ENCODE measurements at places on chromosomes 13 and 19.

- DNase-seq: no peak
Measured at GRCh38 chr19:6228551-6229215, 51.1 kb downstream of the MLLT1 start.

- DNase-seq: no peak
Measured at GRCh38 chr13:45341799-45342500, 967 bp upstream of the TPT1 start.

GRCh38 chr19:46639358-46640182 is 3.6 kb upstream of the GNG8 start:
- no peak for DNase-seq

DNA sequence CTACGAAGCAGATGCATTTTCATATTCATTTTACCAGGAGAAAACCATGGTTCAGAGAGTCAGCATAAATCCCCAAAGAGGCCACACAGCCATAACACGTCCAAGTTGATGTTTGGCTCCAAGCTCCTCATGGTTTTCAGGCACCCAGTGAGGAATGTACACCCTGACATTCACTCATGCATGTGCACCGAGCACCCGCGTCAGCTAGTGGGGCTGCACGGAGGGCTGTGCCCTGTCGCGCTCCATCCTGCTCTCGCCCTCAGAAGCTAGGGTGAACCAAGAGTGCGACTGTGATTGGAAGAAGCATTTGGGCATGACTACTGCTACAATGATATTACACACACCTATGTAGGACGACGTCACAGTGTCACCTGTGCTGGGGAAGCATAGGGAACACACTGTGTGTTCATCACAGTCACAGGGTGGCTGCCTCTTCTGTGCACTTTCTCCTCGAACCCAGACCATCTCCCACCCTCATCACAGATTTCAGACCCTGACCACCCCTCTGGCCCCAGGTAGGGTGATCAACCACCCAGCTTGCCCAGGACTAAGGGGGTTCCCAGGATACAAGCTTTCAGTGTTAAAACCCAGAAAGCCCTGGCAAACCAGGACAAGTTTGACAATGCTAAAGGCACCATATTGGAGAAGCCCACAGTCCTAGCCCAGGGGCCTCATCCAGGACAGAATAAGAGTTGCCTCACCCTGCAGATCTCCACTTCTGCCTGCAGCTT is 148.6 kb upstream of the ZNF507 start:
- no peak for DNase-seq

- no peak for DNase-seq
Measured at GRCh38 chr19:18119013-18119716, 21.6 kb downstream of the MAST3 start.

GRCh38 chr13:46983881-46984280 is 87.0 kb upstream of the HTR2A start:
- no peak for DNase-seq

DNA sequence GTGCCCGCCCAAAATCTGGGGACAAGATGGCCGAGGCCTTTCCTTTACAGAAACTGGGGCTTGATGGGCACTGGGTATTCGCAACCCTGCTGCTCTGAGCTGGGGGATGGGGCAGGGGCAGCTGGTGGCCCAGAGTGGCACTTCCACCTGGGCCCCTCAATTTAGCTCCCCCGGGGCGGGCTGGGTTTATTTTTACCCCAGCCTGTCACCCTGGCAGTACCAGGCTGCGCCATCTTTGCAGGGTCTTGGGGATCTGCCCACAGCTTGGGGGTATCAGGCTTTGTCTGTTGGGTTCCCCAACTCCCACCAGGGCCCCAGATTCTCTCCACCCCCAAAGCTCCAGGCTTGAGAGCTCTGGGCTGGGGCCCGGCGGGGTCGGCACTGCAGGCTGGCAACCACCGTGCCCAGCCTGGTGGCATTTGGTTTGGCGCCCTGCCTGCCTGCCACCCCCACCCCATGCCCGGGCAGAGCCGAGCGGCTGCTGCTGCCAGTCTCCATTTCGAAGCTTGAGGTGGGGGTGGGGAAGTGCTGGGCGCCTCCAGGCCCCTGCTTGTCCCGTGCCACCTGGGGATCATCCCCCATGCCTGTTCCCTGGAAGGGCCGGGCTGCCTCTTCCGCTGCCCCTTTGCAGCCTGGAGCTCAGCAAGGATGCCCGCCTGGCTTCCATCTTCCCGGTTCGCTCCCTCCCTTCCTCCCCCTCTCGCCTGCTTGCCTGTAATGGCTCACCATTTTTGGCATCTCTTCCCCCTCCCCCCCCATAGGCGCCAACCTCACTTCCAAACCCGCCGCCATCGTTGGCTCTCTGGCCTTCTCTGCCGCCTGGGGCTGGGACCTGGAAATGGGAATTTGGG is 11.4 kb downstream of the NFIX start:
- DNase-seq: no peak

DNA sequence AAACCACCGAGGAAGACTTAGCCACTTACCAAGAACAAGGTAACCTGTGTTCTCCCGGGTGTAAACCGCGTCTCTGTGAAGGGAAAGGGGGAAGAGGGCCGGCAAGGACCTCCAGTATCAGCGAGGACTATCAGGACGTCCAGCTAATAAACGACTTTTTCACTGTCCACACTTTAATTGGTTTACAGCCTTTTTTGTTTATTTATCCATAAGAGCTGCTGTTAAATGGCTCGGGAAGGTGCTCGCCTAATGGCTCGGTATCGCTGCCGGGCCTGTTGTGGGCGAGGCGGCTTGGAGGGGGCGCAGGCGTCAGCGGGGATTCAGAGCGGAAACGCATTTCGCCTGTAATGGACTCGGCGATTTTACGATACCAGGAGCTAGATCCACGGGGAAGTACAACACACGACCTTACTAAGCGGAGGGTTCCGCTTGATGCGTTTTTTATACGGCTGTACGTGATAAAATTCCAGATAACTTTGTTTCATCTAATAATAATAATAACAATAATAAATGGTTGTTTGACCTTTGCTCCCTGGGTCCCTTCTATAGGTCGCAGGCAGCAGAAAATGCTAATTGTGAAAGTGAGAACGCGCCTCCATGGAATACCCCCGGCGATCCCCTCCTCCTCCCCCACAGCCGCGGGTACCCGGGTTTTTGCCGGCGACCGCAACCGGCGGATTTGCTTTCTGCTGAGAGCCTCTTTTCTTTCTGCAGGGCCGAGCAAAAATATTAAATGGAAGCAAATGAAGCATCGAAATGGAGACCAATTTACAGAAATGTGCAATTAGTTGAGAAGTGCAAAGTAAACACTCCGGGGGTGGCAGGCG is 2.5 kb upstream of the PDX1 start:
- no peak for DNase-seq

DNA sequence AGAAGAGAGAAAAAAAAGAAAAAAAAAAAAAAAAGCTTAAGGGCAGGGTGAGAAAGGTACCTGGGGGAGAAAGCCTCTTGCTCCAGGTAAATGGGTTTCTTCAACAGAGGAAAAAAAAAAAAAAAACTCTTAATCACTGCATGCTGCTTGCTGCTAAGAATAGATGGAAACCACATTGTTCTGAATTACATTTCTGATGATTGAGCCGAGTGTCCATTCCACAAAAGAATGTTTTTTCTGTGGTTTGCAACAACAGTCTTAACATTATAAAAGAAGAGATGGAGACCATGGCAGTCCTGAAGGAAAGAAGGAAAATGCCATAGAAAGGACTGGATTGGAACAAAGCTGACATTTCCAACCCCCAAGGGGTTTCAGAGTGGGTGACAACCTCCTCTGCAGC is 1312.7 kb downstream of the SLITRK1 start:
- no peak for DNase-seq

DNA sequence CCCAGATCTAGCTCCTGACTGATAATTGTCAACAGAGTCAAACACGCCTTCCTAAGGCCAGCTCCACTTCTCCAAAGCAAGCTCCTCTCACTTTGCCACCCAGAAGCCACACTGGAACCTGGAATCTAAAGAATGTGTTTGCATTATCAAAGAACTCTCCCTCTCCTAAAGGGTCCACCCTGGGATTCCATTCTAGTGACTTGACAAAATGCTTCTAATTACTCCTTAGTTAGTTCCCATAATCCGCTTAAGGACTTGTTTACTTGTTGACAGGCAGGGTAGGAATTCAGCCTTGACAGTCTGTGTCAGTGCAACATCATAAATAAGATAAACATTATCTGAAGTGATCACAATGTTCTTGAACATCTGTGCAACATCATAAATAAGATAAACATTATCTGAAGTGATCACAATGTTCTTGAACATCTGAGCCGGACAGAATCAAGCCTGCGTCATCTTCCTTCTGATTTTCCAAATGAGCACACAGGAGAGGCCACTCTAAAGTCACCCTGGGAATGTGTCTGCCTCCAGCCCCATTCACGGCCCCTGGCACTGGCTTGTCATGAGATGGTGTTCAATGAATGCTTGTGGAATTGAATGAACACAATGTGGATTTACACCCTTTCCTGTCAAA is 512.1 kb downstream of the IRS2 start:
- DNase-seq: no peak

DNA sequence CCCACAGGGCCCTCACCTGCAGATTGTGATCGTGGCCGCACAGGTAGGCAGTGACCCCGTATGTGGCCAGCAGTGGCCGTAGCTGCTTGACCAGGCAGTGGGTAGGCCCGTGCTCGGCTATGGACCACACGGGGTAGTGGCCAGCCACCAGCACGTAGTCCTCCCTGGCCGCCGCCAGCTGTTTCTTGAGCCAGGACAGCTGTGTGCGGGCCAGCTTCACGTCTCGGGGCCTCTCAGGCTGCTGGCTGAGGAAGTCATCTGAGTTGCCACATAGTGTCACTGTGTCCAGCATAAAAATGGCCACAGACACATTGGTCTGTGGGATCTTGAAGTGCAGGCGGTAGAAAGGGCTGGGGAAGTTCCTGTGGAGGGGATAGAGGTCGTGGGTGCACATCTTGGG is 1.2 kb downstream of the ACP5 start:
- no peak for DNase-seq

DNA sequence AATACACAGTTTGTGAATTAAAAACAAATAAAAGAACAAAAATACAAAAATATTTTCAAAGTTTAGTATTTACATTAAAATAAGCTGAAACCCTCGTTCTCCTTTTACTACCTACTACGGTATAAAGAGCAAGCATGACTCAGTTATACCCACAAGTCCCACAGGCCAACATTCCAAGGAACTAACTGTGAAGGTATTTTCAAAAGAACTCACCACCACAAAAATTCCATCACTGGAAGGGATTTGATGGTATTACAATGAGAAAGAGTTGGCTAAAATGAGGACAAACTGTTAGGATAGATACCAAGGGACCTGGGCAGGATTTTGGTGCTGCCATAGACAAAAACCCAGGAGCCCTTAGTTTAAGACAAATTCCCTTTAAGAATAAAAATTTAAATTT is 122.7 kb downstream of the TBC1D4 start:
- DNase-seq: no peak

GRCh38 chr13:89150362-89150761 is 1479.2 kb downstream of the SLITRK5 start:
- DNase-seq: no peak

GRCh38 chr19:41156207-41156606 is 36.8 kb upstream of the CYP2S1 start:
- no peak for DNase-seq

DNA sequence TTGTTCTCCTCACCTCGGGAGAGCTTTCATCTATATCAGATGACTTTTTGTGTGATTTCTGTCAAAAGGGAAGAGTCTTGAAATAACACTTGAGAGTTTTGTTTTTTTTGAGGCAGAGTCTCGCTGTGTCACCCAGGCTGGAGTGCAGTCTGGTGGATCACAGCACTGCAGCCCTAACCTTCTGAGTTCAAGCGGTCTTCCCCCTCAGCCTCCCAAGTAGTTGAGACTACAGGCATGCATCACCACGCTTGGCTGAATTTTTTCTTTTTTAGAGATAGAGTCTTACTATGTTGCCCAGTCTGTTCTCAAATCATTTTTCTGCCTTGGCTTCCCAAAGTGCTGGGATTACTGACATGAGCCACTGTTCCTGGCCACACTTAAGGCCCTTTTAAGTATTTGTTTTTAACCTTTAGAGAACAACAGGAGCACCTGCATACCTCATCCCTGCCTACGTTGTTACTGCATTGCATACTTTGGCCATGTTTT is 11.4 kb downstream of the NDFIP2 start:
- no peak for DNase-seq

- no peak for DNase-seq
Measured at GRCh38 chr13:43936647-43937046, 56.9 kb downstream of the LACC1 start.

DNA sequence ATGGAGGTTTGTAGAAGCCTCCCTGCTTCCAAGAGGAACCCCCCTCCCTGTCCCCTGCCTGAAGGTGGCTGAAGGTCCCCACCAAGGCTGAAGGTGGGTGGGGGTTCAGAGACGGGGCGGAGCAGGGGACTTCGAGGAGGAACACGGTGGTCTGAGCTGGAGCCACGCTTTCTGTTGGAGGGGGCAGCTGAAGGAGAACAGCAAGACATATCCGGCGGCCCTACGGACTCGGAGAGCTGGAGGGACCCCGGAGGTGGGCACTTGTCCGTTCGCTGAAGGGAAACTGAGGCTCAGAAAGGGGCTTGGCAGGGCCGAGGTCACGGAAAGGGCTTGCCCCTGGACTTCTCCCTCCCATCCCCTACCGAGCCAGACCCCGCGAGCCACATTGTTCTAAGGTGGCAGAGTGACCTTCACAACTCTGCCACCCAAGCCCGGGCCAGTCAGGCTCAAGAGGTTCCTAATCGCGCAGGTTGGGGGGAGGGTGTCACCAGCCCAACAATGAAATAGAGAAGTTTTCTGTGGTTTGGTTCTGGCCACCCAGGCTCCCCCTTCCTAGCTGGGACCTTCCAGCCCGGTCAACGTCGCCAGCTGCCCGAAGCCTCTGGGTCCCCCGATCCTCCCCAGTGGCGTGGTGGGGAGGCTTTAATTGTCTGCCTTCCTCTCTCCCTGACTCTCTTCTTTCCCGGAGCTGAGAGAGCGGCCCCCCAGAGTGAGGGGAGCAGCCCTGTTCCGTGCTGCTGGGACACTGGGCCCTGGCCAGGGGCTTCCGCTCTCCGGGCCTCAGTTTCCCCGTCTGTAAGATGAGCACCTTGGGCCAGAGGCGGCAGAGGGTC is 15.5 kb upstream of the KCNN1 start:
- DNase-seq: no peak

DNA sequence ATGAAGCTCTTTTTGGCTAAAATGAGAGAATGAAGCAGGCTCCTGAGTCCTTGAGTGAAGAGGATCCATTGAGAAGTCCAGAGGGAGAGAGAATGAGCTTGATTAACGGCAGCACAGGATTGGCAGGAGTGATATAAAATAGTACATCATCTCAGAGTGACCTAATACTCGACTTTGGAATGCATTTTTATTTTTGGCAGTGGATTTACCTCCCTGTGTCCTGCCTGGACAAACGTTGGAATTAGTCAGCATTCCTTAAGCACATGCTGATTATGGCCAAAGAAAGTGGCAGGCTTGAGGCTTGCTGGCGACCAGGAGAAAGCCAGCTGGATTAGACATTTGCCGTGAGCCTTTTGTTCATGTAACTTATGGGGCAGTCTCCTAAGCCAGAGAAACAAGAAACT is 22.9 kb downstream of the LRCH1 start:
- DNase-seq: no peak

GRCh38 chr13:28623782-28624706 is 34.9 kb upstream of the POMP start:
- DNase-seq: no peak

DNA sequence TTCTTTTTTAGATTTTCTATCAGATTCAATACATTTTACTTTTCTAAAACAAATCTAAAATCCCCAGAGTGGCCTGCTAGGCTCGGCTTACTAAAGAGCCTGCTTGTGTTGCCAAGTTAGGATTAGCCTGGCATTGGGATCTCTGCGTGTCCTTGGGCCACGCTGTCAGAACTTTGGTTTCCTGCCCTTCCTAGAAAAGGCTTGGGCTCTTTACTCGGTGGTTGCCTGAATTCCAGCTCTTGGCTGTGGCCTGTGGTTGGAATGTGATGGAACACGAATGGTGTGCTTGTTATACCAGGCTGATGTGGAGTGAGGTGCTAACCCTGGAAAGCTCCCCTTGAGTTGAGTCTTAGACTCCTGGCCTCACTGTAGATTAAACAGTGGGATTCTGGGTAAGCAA is 8.5 kb downstream of the SPATA13 start:
- no peak for DNase-seq

Measured in cortex of kidney (tissue), 1 donor.